ENCODE measurements at places on chromosomes 13 and 19.

GRCh38 chr13:114334305-114335053 is 20.2 kb downstream of the CHAMP1 start:
- no peak for DNase-seq

DNA sequence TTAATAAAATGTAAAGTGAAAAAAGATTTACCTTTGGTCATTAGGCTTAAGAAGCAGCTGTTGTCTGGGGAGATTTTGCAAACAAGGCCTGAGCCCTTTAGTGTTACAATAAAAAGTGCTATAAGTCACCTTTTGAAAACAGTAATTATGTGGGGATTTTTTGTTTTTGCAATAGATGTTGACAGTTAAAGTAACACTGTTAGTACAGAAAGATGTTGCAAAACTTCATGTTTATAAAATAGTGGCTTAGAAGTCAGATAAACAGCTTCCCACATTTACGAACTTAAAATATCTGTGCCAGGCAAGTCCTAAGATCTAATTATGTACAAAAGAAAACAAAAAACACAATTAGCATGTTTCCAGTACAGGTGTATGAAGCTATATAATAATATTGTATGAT is 138.0 kb upstream of the IRS2 start:
- DNase-seq, result no peak

DNA sequence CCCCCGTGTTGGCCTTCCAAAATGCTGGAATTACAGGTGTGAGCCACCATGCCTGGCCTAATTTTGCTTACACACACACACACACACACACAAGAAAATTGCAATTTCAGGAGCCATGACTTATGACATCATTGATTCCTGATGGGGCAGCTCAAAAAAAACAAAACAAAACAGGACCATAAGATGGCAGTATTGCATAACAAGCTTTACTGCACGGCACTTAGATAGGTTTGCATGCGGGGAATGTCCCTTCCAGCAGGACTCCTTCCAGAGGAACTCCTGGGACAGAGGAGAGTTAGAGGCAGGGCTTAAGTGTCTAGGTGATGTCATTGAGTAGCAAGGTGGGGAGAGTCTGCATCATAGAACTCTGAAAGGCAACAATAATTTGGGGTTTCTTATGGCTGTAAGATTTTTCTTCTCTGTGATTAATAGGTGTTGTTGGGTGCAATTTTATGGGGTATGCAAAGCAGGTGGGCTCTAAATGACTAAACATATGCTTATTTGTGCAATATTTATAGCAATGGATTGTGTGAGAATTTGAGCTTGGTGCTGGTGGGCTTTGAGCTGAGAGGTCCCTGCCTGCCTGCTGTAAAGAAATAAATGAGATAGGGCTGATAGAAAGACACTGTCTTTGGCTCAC is 9.0 kb upstream of the ACSBG2 start:
- DNase-seq, result peak; percentile 65

DNA sequence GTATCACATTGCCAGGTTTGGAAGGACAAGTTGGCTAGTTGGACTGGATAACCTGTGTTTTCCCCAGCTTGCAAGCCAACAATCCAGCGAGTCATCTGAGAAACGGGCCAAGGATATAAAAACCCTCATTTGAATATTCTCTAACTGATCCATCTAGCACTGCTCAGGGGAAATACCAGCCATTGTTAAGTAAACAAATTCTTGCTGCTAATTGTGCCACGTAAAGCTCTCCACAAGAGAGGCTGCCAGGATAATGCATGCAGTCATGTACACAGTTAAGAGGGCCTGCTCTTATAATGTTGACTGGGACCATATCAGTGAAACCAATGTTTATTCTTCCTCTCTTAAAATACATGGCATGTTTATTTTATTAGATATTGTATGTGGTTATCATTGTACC is 663.2 kb upstream of the SGCG start:
- DNase-seq, result no peak

GRCh38 chr13:109369353-109370052 is 416.9 kb downstream of the IRS2 start:
- DNase-seq, result no peak

GRCh38 chr13:113967729-113968462 is 6.0 kb downstream of the C13orf46 start:
- no peak for DNase-seq

DNA sequence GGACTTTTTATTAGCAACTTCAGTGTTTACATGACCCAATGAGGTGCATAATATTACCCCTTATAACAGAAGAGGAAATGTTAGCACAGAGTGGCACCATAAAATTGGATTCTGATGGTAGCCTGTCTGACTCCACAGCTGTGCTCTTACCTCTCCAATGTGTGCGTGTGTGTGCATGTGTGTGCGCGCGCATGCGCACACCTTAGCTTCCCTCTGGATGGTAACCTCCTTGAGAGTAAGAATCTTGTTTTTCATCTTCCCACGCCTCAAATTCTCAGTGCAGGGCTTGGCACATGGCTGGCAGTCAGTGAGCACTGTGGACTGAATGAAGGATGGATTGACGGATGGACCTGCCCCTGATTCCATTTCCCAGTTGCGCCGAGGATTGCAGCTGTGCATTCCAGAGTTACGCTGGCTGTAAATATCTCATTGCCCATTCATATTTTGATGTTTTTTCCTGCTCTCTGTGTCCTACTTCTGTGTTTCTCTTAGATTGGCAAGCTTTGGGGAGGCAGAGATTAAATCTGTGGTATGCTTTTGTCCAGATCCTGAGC is 99.2 kb upstream of the WASF3 start:
- no peak for DNase-seq

GRCh38 chr13:33711436-33711835 is 106.5 kb upstream of the RFC3 start:
- no peak for DNase-seq

DNA sequence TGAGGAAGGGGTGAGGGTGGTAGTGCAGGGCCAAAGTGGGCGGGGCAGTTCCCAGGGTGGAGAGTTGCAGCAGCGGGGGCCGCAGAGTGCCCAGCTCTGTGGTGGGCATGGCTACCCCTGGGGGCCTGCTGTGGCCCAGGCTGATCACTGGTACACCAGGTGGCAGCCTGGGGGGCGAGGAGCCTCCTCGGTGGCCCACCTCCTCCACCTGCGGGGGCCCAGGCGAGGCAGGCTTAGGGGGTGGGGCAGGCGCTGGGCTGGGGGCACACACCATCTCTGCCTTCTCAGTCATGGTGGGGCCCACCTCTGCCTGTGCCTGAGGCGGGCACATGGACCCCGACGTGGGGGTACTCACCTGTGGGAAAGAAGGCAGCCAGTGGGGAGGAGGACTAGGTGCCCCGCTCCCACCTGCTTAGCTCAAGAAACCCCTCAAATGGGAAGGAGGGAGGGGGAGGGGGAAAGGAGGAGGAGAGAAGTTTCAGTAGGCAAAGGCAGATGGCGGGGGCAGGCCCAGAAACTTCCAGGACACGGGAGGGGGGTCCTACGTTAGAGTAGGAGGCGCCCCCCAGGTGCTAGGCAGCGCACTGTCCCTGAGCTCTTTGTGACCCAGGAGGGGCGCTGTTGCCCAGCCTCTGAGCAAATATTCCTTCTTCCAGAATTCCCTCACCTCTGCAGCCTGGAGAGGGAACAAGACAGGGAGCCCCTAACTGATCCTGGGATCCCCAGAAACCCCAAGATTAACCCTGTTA is 1.6 kb downstream of the LYL1 start:
- DNase-seq, result no peak

- no peak for DNase-seq
Measured at GRCh38 chr13:44210525-44210924, 163.1 kb upstream of the SERP2 start.

DNA sequence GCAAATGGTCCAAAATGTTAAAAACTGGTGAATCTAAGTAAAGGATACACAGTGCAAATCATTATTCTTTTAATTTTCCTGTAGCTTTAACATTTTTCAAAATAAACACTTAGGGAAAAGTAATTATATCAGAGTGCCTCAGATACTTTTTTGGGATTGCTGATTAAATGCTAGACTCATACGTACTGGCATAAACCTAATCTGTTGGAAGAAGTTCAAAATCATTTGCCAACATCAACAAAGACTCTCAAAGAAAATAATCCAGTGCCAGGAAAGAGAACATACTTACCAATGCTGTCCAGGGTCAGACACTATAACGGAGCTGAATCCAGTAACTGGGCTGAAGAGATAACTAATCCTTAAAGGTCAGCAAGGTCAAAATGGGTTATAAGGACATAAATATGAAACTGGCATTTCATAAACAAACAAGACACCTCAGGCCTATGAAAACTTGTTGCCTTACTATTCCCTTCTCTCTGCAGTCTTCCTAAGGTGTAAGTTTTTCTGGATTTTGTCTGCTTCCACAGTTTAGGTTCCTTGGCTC is 3.3 kb upstream of the ZNF420 start:
- no peak for DNase-seq

DNA sequence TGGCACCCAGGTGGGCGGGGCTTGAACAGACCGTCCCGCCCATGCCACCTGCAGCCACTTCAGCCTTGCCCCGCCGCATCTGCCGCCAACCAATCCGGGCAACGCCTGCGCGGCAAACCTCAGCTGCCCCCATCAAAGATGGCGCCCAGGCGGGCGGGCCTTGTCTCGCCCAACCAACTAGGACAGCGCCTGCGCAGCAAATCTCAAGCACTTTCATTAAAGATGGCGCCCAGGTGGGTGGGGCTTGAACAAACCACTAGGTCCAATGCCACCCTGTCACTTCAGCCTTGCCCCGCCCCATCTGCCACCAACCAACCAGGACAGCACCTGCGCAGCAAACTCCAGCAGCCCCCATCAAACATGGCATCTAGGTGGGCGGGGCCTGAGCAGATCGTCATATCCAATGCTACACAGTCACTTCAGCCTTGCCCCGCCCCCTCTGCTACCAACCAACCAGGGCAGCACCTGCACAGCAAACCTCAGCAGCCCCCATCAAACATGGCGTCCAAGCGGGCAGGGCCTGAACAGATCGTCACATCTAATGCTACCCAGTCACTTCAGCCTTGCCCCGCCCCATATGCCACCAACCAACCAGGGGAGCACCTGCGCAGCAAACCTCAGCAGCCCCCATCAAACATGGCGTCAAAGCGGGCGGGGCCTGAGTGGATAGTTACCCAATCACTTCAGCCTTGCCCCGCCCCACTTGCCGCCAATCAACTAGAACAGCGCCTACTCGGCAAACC is 1.4 kb downstream of the PEG3 start:
- DNase-seq, result peak; percentile 94

DNA sequence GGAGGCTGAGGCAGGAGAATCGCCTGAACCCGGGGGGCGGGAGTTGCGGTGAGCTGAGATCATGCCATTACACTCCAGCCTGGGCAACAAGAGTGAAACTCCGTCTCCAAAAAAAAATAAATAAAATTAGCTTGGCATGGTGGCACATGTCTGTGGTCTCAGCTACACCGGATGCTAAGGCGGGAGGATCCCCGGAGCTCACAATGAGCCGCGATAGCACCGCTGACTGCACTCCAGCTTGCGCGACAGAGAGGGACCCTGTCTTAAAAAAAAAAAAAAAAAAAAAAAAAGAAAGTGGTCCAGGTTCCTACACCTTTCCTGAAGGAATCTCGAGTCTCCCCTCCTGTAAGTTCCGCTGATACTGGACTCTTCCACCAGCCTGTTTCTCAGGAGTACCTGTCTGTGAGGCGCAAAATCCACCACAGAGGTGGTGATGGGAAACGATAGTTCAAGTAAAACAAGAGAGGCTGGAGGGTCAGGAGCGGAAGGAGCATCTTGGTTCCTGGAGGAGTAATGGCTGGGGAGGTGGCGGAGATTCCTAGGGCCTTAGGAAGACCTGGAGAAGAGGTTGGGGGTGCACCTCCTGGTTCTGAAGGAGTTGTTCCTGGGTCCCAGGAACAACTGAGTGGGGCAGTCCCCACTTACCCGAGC is 471 bp downstream of the FUT1 start:
- no peak for DNase-seq

DNA sequence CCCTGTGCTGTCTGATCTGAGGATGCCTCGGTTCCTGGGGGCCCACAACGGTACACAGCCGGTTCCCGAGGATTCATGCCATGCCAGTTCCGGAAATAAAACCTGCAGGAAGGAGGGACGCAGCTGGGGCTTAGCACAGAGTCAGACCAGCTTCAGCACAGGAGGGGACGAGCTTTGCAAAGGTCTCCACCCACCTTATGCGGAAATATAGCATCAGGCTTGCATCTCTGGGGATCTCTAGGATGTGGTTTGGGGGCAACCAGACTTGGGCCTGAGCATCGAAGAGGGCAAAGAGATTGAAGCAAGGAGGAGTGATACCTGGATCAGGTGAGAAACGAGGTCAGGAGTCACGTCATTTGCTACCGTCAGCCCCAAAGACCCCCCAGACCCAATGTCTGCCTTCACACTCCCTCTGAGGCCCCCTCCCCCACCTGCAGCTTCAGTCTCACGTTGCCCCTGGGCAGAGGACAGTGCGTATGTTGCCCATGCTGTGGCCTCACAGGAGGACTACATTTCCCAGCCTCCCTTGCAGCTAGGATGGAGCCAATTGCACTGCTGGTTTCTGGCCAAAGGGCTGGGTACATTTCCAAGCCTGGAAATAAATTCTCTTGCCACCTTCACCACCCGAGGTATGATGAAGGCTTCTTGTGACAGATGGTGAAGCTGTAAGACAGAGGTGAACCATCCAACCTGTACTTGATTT is 12.1 kb downstream of the TYK2 start:
- DNase-seq, result no peak

DNA sequence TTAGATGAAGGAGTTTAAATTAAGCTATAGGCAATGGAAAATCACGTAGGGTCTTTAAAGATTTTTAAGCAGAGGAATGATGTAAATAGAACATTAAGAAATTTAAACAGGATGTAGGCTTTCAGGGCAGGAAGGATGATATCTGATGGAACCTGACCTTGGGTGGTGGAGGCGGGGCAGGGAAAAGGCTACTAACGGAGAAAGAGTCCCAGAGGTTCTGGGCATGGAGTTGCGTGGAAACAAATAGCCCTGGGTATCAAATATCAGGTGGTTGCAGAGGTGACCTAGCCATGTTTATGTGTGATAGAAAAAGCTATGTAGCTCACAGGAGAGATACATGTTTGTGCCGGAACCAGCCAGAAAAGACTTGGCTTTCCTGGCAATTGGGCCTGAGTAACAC is 7.8 kb upstream of the CDK8 start:
- no peak for DNase-seq

GRCh38 chr19:49594157-49594992 is 3.4 kb downstream of the PRR12 start:
- no peak for DNase-seq

DNA sequence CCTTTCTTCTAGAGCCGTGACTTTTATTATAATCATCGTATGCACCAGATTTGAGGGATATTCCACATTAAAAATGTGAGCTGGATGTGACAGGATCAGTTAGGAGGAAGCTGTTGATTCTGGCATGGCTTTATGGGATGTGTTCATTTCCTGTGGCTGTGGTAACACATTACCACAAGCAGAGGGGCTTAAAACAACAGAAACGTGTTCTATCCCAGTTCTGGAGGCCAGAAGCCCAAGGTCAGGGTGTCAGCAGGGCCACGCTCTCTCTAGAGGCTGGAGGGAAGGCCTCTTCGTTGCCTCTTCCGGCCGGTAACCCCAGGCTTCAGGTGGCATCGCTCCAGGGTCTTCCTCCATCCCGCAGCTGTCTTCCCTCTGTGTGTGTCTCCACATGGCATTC is 14.5 kb downstream of the MED25 start:
- no peak for DNase-seq
